ENCODE measurements at places on chromosomes 4 and X. TPM values are rescaled to one million over a fixed set of nuclear protein-coding genes. Genes with fewer than 3 reads are reported as not detected.

The CENPVL1 gene
- 0.41 TPM for polyA plus RNA-seq

The RAB39B gene
- polyA plus RNA-seq = 8.1 TPM

The FAM114A1 gene
- 7.3 TPM for polyA plus RNA-seq

The MSX1 gene
- 1.8 TPM for polyA plus RNA-seq

The ATP8A1 gene
- 30.9 TPM for polyA plus RNA-seq

The PNCK gene
- 2.4 TPM for polyA plus RNA-seq

The C1QTNF7 gene
- 0.94 TPM for polyA plus RNA-seq

The EVC gene
- polyA plus RNA-seq = 1.6 TPM

The VSIG1 gene
- 1.4 TPM for polyA plus RNA-seq

The ZNF630 gene
- polyA plus RNA-seq = 1.7 TPM

The SYTL5 gene
- 0.66 TPM for polyA plus RNA-seq

The GABRB1 gene
- 0.02 TPM for polyA plus RNA-seq

The HTT-AS gene
- polyA plus RNA-seq = not detected

The ZFYVE28 gene
- 7.8 TPM for polyA plus RNA-seq

The HSFX2 gene
- 1.1 TPM for polyA plus RNA-seq

The MPP1 gene
- 70.0 TPM for polyA plus RNA-seq

The CA5B gene
- polyA plus RNA-seq = 2.9 TPM

The USP17L10 gene
- polyA plus RNA-seq = not detected

The NAT8L gene
- 0.43 TPM for polyA plus RNA-seq

The FAM47A gene
- polyA plus RNA-seq = not detected

The FAAH2 gene
- polyA plus RNA-seq = 34.6 TPM

The GAGE12J gene
- not detected for polyA plus RNA-seq

The HMX1 gene
- 0.05 TPM for polyA plus RNA-seq

The USP27X gene
- polyA plus RNA-seq = 2.9 TPM

The SPACA5 gene
- 0.71 TPM for polyA plus RNA-seq

The FHDC1 gene
- 2.8 TPM for polyA plus RNA-seq

The ADGRA3 gene
- polyA plus RNA-seq = 13.1 TPM

The SHOX gene
- polyA plus RNA-seq = 0.02 TPM

The GEMIN8 gene
- polyA plus RNA-seq = 20.7 TPM

The EDA gene
- polyA plus RNA-seq = 1.5 TPM

The AREG gene
- polyA plus RNA-seq = 30.3 TPM

The C4orf50 gene
- polyA plus RNA-seq = 0.14 TPM

The KIAA1210 gene
- 0.16 TPM for polyA plus RNA-seq

The SMIM9 gene
- 0.07 TPM for polyA plus RNA-seq

The HTN1 gene
- polyA plus RNA-seq = 2.7 TPM

The TKTL1 gene
- polyA plus RNA-seq = 0.43 TPM

The FGFR3 gene
- polyA plus RNA-seq = 13.2 TPM

The PRPS2 gene
- 39.7 TPM for polyA plus RNA-seq

The NHSL2 gene
- polyA plus RNA-seq = 0.80 TPM

The CLIC2 gene
- 27.0 TPM for polyA plus RNA-seq

The GPR34 gene
- 6.8 TPM for polyA plus RNA-seq

The CSAG1 gene
- 0.30 TPM for polyA plus RNA-seq
